NCI-H187 (cell line): ENCODE measurements at places on chromosomes 2 and 18.

- no peak for DNase-seq
Observed at GRCh38 chr2:118490330-118490729, 357.1 kb downstream of the EN1 start.

- DNase-seq = no peak
Observed at GRCh38 chr2:75495862-75496261, 64.9 kb downstream of the EVA1A start.

GRCh38 chr18:50422286-50422898, 47.5 kb downstream of the SKA1 start:
- no peak for DNase-seq

GRCh38 chr2:43754180-43754579, 19.7 kb upstream of the DYNC2LI1 start:
- DNase-seq = no peak

- DNase-seq = no peak
Observed at GRCh38 chr2:132479155-132479554, 62.5 kb downstream of the GPR39 start.

DNA sequence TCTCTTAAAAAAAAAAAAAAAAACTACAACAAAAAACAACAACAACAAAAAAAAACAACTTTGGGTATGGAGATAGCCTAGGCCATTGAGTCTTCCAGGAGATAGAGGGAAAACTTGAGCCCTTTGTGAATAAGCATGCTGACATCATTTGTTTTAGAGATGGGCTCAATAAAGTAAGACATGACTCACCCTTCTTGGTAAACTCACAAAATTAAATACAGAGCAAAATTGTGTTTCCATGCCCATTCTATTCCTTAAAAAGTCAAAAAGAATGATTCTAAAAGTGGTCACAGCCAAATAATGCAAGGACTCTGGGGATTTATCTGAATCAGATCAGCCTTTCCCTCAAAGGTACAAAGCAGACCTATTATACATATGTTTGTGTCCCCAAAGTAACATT, 117.4 kb downstream of the ETAA1 start:
- no peak for DNase-seq

GRCh38 chr2:65545837-65546805, 113.7 kb upstream of the SPRED2 start:
- DNase-seq = no peak

DNA sequence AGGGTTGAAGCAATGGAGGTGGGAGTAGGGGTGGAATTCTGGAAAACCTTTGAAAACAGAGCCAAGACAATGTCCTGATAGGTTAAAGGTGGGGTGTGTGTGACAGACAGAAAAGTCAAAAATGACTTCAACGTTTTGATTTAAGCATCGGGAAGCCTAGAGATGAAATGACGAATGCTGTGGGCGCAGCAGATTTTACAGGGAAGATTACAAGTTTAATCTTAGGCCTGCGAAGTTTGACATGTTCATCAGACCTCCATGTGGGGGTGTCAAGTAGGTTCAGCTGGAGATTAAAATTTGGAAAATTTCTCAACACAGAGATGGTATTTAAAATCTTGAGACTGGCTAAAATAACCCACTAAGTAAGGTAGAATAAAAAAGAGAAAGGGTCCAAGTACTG, 453.3 kb downstream of the TXNL1 start:
- no peak for DNase-seq

GRCh38 chr2:38713338-38713737, 37.8 kb downstream of the SRSF7 start:
- DNase-seq = no peak

DNA sequence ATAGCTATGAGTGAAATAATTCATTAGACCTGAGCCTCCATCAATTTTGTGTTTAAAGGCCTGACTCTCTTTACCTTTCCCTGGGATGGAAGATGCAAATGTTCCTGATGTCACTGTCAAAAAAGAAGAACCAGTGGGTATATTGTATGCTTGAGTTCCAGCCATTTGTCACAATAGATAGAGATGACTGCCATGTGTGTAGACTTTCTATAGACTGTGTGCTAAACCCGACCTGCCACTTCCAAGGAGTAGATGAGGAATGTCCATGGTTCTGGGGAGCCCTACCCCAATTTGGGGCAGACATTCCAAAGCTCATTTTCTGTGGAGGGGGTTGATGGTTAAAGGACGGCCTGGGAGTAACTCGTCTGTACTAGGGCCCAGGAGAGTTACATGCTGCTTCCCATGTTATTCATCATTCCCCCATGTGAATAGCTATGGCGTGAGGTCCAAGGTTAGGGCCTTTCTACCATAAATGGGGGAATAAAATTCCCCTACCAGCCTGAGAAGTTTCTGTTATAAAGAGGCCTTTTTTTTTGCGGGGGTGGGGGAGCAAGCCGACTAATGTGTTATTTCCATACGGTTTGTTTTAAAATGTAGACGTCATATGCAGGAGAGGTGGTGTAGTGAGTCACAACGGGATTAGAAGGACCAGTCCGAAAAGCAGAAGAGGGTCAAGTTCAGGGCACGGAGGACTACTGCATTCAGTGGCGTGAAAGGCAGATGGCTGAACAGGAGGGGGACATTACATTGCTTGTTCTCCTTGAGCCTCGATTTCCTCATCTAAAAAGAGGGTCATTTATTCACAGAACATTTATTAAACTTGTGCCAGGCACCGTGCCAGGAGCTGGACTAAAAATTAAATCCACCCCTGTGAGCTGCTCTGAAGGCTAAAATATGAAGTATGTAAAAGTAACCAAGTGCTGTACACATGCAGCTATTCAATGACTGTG, 24.0 kb downstream of the IL1B start:
- no peak for DNase-seq

GRCh38 chr2:74620671-74621070, 27.5 kb downstream of the M1AP start:
- no peak for DNase-seq

DNA sequence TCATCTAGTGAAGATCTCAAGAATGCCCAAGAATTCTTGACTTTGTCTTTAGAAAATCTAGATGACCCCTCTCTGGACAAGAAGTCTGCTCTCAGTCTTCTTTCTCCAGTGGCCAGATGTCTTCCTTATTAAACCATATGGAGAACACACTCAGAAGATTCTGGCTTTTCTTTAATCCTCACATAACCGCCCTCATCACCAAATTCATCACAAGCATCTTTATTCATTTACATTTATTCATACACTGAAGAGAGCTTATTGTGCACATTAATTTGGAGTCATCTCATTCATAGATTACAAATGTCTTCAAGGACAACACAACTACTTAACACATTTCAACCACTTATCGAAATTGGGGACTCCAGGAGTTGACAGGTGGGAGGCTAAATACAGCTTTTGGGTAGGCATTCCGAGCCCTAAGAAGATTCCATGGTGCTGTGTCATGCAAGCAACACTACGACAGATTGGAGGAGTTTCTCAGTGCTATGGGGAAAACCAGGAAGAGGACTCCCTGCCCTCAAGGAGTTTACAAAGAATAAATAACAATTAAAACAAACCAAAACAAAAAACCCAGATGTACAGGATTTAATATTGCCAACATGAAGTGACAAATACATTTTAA, 64.8 kb upstream of the LCLAT1 start:
- no peak for DNase-seq

- no peak for DNase-seq
Observed at GRCh38 chr18:24802456-24802855, 342.0 kb downstream of the HRH4 start.

DNA sequence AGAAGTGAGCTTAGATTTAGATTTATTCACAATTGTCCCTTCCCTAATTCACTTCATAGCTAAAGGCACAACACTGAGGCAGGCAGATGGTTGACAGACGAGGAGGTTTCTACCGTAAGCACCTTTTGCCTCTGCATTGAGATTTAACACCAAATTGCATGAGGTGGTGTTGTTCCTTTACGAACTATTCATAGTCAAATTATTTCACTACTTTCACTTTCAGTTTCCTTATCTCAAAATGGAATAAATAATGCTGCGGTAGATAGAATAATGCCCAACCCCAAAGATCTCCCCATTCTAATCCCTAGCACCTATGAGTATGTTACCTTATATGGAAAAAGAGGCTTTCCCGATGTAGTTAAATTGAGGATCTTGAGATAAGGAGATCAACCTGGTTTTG, 58.9 kb upstream of the LINC00305 start:
- no peak for DNase-seq

GRCh38 chr2:168926621-168927386, 25.7 kb downstream of the G6PC2 start:
- no peak for DNase-seq

DNA sequence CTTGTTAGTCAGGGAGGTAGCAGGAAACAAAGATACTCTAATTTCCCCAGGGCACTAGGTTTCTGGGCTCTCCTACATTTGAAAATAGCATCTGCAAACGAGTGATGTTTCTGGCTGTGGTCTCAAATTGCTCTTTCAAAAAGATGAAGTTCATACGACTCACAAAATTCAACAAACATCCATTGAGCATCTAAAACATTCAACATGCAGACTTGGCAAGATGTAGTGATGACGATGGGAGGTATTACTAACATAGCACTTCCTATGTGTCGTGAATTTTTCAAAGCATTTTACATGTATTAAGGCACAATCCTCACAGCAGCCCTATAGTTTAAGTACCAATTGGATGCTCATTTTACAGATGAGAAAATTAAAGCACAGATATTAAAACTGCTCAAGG, 5.2 kb downstream of the CCBE1 start:
- no peak for DNase-seq

DNA sequence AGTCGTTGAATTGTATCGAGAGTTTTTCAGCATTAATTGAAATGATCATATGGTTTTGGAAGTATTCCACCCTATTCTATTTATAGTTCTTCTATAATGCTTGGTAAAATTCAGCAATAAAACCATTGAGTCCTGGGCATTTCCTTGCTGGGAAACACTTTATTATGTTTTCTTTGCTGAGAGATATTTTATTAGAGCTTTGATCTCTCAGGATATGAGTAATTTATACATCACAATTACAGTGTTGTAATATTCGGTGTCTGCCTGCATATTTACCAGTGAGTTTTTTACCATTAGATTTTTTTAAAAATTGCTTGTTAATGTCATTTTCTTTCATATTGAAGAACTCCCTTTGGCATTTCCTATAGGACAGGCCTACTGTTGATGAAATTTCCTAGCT, 402.7 kb upstream of the FSIP2 start:
- DNase-seq = no peak

- no peak for DNase-seq
Observed at GRCh38 chr18:57026316-57026715, 120.6 kb upstream of the BOD1L2 start.
